ENCODE measurements at places on chromosomes 4 and X.

DNA sequence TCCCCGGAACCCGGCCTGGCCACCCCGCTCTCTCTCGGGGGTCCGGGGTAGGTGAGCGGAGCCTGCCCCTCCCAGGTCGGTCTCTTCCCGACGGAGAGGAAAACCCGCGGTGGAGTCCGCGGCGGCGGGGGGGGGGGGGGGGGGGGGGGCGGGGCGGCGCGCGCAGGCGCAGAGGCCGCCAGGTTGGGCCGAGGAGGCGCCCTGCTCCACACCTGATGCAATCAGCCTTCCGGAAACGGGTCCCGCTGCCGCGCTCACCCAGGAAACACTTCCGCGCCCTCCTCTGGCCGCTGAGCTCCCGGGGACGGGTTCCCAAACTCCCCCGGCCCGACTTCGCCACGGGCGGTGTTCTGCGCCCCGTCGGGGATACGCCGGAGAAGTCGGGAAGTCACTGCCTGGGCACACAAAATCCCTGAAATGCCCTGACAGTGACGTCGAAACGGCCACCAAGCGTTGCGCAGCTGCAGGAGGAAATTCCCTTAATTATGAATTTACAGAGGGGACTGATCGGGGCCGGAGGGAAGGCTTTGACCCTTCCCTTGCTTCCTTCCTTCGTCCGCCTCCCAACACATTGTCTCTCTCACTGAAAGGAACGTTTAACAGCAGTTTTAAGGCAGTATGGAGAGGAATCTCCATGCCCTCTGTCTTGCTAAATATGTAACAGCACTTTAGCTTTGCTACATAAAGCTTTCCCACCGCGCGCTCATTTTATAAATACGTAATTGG is 2.1 kb upstream of the APBB2 start:
- DNase-seq: peak; percentile 79

DNA sequence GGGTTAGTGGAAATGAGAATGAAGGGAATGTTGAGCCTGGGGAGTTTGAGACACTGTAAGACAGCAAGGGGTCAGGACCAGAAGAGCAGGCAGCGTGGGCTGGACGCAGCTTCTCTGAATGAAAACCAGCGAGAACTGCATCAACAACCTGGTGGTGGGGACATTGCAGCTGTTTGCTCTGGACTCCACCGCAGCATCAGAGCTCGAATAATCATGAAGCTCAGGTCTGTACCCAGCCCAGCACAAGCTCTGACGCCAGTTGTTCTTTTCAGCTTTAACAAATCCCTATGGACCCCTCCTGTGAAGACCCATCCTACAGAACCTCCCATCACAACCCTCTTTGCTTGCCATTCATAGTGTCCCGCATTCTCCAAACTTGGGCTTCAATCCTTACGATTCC is 106.8 kb upstream of the PNPLA4 start:
- DNase-seq: no peak

- DNase-seq: peak; percentile 75
Observed at GRCh38 chr4:107834241-107834794, 9.6 kb downstream of the SGMS2 start.

- DNase-seq: no peak
Observed at GRCh38 chr4:129403848-129404247, 307.9 kb downstream of the C4orf33 start.

GRCh38 chr4:182015014-182015413 is 228.2 kb upstream of the TENM3 start:
- no peak for DNase-seq

DNA sequence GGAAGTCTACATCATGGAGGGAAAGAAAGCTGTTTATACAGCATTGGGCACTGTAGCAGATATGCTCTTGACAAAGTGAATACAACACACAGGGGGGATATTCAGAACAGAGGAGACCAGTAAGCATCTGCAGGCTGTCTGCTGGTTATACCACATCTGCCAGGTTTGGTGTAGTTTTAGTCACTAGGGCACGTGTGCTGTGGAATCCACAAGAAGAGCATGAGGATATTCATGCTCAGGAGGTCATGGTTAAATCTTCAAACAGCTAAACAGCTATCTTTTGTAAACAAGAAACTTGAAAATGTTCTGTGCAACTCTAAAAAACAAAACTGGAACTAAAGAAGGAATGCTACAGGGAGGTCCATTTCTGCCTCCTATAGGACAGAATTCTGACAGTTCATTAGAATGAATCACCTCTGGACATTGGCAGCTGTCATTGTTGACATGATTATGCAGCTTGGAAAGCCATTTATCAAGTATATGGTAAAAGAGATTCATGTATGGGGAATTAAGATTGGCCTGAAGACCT is 175.8 kb downstream of the RCHY1 start:
- DNase-seq: no peak

DNA sequence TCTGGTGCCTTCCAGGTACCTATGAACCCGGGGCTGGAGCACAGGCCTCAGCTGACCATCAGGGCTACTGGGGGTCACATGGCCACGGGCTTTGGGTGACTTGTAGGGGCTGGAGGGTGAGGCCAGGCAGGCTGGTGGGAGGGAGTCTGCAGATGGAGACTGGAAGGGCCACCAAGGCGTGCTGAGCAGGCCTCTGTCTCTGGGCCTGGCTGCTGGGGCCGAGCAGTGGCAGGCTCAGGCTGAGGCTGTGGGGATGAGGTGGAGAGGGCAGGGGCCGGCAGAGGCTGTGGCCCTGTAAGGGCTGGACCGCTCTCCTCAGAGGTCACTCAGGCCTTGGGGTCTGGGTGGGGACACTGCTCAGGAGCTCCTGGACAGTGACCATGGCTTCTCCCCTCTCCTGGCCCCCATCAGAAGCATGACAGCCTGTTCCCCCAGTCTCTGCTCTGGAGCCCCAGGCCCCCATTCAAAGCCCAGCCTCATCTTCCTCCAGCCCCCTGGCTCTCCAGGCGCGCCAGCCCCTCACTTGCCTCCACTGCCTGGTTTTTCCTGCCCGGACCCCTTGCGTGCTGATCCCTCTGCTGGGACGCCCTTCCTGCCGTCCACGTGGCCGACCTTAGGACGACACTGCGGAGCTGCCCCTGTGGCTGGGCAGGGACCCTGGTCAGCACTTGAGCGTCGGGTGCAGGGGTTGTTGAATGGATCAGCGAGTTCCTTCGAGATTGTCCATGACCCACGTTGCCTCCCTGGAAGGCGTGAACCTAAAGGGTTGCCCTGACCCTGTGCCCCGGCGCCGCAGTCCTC is 11.1 kb upstream of the NAT8L start:
- DNase-seq: no peak

DNA sequence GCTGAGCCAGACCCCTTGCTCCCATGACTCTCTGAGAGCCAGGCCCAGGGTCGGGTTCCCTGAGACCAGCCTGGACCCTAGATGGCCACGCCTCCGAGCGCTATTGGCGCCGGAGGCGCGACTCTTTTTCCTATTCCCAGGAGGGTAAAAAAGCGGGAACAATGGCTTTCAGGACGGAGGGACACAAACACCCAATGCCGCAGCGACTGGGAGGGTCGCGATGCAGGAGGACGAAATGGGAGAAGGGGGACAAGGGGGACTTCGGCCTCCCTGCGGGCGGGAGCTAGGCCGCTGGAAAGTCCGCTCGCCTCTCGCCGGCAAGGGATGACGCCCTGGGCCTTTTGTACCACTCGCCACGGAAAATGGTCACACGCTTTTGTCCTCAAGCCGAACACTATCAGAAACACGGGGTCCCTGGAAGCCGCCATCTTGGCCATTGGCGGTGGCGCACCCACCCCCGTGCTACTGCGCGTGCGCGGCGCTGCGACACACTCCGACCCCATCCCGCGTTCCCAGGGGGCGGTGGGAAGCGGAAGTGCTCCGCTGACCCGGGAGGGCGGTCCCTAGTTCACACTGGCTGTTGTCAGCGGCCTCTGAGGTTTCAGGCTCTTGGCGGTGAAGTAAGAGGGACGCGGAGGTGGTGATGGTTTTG is 98.4 kb downstream of the ZNF674 start:
- DNase-seq: peak; percentile 53

- no peak for DNase-seq
Observed at GRCh38 chrX:108361316-108361715, 76.9 kb downstream of the COL4A6 start.

- DNase-seq: no peak
Observed at GRCh38 chr4:40870150-40870549, 120.4 kb downstream of the NSUN7 start.

DNA sequence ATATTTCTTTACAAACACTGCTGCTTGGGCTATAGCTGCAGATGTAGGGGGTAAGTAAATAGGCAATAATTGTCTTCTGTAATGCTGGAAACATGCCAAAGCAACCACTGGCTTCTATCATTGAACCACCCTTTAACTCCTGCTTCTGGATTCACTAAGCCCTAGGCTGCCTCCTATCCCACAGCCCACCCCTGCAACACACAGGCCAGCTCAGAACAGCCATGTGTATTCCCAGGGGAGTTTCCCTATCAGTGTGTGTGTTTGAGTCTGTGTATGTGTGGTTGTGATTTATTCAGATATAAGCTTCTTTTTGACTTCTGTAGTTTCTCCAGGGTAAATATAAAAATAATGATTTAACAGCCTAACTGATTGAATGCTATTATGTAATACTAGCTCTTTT is 291.3 kb downstream of the PCDH10 start:
- DNase-seq: no peak

GRCh38 chr4:69116645-69117321 is 20.5 kb downstream of the UGT2B7 start:
- no peak for DNase-seq

- DNase-seq: peak; percentile 70
Observed at GRCh38 chr4:173191623-173192041, 23.0 kb downstream of the GALNT7 start.

DNA sequence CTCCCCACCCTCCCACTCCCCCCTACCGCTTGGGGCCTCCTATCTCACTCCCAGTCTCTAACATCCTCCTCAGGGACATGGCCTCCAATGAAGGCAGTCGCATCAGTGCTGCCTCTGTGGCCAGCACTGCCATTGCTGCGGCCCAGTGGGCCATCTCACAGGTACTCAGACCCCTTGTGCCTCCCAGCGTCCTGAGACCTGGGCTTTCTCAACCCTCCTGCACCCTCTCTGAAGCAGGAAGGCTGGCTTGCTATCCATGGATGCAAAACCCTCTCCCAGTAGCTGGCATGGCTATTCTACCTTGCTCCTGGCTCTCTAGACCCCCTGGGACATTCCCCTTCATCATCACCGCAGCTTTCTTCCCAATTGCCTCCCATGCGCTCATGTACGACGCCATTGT is 13.3 kb upstream of the UBA1 start:
- no peak for DNase-seq

All from epithelial cell of esophagus (primary cell).